ENCODE measurements at places on chromosomes 5 and 9. TPM values are rescaled to one million over a fixed set of nuclear protein-coding genes. Genes with fewer than 3 reads are reported as not detected.

SCGB3A2 gene
- not detected for total RNA-seq

OTULINL gene
- 47.1 TPM for total RNA-seq

DNA sequence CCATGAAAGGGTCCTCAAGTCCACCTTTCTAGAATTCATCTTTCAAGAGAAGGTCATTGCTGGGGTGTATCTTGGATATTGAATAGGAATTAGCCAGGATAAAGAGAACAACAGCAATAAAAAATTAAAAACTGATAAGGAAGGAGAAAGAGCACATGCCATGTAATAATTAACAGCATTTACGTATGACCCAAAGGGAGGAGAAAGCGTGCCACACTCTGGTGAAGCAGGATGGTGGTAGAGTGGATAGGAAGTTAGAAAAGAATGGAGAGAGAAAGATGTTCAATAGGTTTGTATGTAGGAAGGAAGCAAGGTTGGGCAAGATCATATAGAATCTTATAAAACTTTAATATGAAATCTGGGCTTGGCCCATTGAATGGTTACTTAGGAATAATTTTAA is 751.5 kb downstream of the MAT2B start:
- no peak for DNase-seq

SPATA31C2 gene
- total RNA-seq = 0.37 TPM

GRCh38 chr9:84226126-84226525 is 114.4 kb downstream of the SLC28A3 start:
- DNase-seq = no peak

GRCh38 chr9:128457207-128457606 is 1.4 kb downstream of the ODF2 start:
- DNase-seq = no peak

GRCh38 chr9:134732392-134733110 is 90.9 kb downstream of the COL5A1 start:
- DNase-seq = no peak

DNA sequence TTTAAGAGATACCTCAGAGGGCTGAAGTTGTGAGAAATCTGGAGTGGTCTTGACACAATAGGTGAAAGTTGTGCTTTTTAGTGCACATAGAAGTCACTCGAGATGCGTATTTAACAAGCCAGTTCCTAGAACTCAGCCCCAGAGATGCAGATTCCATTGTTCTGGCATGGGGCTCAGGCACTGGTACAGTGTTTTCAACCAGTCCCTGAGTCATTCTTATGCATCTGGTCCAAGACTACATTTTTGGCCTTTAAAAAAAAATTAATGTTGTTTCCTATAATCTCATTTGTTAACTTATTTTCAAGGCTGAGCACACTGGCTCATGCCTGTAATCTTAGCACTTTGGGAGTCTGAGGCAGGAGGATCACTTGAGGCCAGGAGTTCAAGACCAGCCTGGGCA is 29.6 kb downstream of the PTTG1 start:
- DNase-seq = no peak
